ENCODE measurements at places on chromosomes 13 and 19. TPM values are rescaled to one million over a fixed set of nuclear protein-coding genes. Genes with fewer than 3 reads are reported as not detected.

The KIR2DL4 gene
- total RNA-seq: not detected

The CLEC4M gene
- not detected for total RNA-seq

The KLK2 gene
- not detected for total RNA-seq

The IGFL1 gene
- total RNA-seq: not detected

The LYL1 gene
- total RNA-seq: 3.1 TPM

The PLK5 gene
- total RNA-seq: not detected

The ATP4A gene
- total RNA-seq: not detected

The HIPK4 gene
- total RNA-seq: 0.39 TPM

The ZNF880 gene
- 29.0 TPM for total RNA-seq

The HSH2D gene
- not detected for total RNA-seq

The CYP4F3 gene
- under 0.01 TPM for total RNA-seq

The CYTH2 gene
- 76.9 TPM for total RNA-seq

The GPC6 gene
- 0.11 TPM for total RNA-seq

The FXYD3 gene
- not detected for total RNA-seq

The FBN3 gene
- not detected for total RNA-seq

The LRRC63 gene
- not detected for total RNA-seq

The ZNF772 gene
- total RNA-seq: 21.9 TPM

The PRODH2 gene
- total RNA-seq: not detected

The ZNF302 gene
- total RNA-seq: 21.2 TPM

The ZNF229 gene
- 18.8 TPM for total RNA-seq

The ZNF99 gene
- total RNA-seq: 0.39 TPM

The SOX1 gene
- total RNA-seq: not detected

The CBARP gene
- total RNA-seq: 3.5 TPM

The ZNF439 gene
- 14.7 TPM for total RNA-seq

The GPR12 gene
- not detected for total RNA-seq

The N4BP2L2 gene
- 73.6 TPM for total RNA-seq

The OLFM2 gene
- not detected for total RNA-seq

All from placental epithelial cell (primary cell).